ENCODE measurements at places on chromosomes 1 and 21.

GRCh38 chr1:112304126-112304525 lies 91.9 kb upstream of the CTTNBP2NL start:
- no peak for DNase-seq

DNA sequence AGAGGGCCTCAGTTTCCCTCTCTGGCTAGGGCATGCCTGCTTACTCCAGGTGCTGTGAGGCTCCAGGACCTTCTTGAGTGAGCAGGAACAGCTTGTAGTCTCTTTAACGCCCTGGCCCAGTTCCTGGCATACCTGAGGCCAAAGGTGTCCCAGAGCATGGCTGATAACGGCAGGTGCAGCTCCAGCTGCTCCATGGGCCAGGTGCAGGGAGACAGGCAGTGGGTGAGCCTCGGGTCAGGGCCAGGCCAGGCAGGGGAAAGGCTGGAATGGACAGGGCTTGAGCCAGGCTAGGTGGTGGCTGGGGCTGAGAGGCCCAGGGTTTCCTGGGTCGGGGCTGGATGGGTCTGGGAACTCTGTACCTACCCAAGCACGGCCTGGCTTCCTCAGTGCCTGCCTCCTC lies 18.3 kb downstream of the EDN2 start:
- no peak for DNase-seq

- DNase-seq, result peak; percentile 48
Observed at GRCh38 chr1:39901714-39902459, at the start of gene MYCL. Gene MYCL, minus strand, starts transcription at chr1:39901917. Its CDS starts 483 bp downstream, at chr1:39901434.

DNA sequence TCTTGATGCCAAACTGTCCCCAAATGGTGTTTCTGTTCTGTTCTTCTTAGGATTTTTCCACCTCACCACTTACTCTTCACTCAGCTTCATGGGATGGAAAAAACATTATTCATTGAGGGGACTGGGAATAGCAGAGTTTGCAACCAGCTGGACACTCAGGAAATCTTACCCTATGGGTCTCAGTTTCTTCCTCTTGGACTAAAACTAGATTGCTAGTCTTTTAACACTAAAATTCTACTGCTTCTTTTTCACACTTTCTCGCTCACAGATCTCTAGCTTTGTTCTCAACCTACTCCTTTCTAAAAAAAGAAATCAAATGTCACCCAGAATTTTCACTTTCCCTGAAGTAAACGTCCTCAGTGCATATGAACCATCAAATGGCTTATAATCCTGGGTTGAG lies 4.8 kb downstream of the KMO start:
- DNase-seq, result no peak

DNA sequence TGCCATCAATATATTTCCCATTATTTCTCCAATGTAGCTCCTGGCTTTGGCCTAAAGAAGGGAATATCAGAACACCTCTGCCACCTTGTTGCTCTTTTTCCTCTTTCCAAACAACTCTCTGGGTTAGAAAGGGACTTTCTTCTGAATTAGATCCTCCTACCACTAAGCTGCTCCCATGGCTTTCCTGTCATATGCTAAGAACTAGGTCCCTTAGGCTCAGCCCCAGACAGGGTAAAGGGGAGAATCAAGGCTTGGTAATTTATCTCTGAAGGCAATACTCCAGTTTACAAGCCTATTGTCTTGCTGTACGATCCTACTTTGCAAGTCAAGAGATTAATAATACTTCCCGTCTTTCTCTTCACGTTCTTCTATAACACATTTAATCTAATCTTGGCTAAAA lies 373.2 kb upstream of the DAB1 start:
- DNase-seq, result no peak

DNA sequence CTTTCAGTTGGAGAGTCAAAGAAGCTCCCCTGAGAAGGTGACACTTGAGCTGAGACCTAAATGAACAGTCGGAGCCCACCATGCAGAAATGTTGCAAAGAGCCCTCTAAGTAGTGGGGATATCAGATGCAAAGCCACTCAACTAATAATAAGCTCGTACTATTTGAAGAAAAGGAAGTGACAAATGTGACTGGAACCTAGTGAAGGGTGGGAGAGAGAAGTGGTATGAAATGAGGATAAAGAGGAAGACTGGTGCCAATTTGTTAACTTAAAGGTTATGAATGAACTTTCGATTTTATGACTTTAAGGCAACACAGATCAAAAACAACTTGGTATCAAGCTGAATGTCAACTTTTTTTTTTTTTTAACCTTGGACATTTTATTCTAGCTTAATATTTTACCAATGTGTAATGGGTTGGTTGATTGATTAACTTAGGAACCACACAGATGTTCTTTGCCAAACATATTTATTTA lies 14.7 kb downstream of the LYPLAL1 start:
- peak; percentile 78 for DNase-seq

GRCh38 chr1:64392109-64392508 lies 77.8 kb upstream of the CACHD1 start:
- no peak for DNase-seq

- DNase-seq, result peak; percentile 41
Observed at GRCh38 chr1:163528710-163529348, 207.1 kb downstream of the NUF2 start.
